ENCODE measurements at places on chromosomes 6 and 20.
A peak's percentile ranks its signal among the peaks of the same experiment; 100 is the strongest.

DNA sequence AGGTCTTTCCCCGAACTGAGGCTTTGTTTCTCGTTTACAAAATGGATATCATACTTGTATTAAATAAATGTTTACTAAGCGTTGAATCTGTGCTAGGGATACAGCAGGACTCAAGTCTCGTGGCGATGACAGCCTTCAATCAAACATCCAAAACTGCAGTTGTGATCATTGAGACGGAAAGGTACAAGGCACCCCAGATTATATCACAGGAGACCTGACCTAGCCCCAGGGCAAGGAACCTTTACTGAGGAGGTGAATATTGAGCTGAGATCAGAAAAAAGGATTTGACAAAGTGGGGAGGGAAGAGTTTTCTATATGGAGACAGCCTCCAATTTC, 476 bp downstream of the AAR2 start:
- no peak for DNase-seq

GRCh38 chr6:69155467-69155866, 520.4 kb downstream of the ADGRB3 start:
- DNase-seq, result no peak

DNA sequence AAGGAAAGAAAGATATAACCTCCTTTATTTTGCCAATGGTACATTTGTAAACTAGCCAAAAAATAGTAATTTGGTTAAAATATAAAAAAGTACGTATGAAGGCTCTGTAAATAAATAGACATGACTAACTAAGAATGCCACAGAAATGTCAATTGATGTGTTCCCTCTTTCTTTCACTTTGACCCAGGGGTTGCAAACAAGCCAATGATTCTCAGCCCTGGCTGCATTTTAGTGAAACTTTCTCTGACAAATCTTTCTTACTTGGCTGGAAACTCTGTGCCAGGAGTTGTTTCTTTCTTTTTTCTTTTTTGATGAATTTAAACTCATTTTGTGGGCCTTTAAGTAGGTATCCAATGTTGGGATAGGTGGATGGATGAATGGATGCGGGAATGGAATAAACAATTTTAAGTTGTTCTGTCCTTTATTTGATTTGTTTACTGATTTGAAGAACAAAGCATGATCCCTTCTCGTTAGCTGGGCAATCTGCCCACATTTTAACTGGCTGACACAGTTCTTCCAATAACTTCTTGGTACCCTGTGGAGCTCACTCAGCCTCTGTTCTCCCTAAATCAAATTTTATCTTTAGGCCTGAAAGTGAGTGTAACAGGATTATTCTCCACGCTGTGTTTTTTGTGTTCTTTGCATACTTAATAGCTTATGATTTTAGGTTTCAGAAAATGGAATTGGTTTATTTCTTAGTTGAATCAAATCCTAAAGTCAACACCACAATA, 58.6 kb upstream of the GCLC start:
- DNase-seq, result no peak

- DNase-seq, result no peak
Observed at GRCh38 chr6:61909486-61909885, 376.5 kb downstream of the KHDRBS2 start.

DNA sequence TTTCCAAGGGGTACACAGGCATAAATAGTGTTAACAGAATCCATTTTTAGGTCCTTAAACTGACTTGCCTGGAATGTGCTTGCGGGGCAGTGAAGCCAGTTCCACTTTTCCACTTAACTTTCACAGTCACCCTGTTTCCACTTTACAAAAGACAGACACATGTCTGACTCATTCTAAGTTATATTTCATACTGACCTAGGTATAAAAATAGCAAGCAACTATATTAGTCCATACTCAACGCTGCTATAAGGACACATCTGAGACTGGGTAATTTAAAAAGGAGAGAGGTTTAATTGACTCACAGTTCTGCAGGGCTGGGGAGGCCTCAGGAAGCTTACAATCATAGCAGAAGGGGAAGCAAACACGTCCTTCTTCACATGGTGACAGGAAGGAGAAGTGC, 88.2 kb downstream of the MTFR2 start:
- DNase-seq, result no peak

DNA sequence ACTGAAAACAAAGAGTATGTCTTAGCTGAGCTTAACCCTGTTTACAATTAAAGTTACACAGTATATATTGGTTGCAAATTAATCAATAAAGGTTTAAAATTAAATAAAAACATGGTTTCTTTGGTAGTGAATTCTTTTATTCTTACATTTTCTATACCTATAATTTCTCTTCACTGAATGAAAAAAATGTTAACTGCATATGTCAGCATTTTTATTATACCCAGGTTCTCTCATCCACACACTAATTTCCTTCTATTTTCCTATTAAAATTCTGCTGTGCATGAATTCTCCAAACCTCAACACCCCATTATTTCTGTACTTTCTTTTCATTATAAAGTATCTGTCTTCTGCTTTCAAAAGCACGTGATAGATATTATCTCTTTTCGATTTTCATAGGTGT, 91.9 kb downstream of the TBC1D32 start:
- DNase-seq, result no peak

DNA sequence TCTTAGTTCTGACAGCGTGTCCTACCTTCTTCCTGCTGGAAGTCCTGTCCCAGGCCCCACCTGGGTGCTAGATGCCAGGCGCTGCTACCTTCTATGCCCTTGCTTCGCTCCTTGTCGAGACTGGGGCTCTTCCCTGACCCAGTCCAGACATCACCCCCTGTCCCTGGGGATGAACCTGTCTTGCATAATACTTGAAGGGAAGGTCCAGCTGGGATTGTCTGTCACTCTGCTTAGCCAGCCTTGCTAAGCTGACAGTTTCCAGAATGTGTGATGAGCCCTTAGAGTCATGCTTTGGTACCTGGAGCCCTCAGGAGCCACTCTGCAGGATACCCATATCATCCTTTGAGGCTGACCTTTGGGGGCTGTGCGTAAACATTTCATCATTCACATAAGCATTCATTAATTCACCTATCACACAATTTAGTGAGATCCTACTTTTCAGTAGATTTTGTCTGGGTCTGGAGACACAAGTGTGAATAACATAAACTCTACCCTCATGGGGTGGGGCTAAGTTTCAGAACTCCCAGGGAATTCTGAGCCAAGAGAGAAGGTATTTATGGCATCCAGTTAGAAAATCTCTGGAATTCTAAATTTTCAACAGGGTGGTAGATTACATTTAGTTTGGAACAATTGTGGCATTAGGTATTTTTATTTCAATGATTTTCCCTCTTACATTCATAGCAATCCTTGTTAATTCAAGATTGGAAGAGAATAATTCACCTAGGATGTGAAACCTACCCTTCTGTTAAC, 151.1 kb upstream of the HDAC2 start:
- no peak for DNase-seq

GRCh38 chr6:101001607-101002006, 120.5 kb upstream of the ASCC3 start:
- DNase-seq, result no peak

DNA sequence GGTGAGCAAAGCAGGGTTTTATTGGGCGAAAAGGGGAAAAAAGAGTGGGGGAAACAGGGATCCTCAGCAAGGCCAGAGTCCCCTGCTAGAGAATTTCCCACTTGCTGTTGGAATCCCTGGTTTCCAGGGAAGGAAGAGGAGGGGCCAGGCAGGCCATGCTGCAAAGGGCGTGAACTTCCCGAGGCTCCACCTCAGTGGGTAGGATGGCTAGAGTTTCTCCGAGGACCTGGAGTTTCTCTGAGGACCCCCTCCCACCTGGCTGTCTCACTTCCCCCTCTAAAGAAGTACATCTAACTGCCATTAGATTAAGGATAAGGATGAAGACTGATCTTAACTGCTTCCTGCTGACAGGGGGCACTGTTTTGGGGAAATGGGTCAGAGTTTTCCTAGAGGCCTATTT, 1239.3 kb upstream of the GJE1 start:
- DNase-seq, result no peak

DNA sequence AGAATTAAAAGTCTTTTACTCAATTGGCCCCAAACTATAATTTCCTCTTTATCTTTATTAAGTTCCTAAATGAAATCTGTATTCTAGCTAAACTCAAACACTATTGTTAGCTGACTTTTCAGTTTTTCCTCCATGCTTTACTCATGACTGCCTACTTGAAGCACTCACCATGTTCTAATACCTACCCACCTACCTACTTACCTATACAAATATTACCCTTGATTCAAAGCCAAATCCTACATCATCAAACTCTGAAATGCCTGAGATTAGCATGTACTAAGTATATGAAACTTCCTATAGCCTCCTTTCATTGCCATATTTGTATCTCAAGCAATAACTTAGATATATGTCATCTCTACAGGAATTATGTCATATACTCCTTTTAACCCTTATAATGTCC, 259.7 kb downstream of the HDGFL1 start:
- DNase-seq, result no peak

DNA sequence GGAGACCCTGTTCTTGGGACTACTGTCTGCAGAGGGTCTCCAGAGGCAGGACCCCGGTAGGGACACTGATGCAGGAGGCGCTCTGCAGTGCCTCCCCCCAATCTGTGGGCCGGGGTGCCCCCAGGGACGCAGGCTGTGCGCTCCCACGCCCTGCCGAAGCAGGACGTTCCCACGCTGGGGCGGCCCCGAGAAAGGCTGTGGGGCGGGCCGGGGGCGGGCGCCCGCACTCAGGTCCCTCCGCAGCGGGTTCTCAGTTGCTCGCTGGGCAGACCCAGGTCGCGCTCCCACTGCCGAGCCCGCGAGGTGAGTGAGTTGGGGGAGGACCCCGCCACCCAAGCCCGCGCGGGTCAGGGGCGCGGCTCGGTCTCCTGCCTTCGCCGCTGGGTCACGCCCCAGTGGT, at the start of gene COX4I2:
TSS of gene COX4I2 (plus strand) at position 253 of the 400 bp plus-strand sequence. CDS start 1,106 bp downstream, outside the sequence.
- DNase-seq, result no peak

DNA sequence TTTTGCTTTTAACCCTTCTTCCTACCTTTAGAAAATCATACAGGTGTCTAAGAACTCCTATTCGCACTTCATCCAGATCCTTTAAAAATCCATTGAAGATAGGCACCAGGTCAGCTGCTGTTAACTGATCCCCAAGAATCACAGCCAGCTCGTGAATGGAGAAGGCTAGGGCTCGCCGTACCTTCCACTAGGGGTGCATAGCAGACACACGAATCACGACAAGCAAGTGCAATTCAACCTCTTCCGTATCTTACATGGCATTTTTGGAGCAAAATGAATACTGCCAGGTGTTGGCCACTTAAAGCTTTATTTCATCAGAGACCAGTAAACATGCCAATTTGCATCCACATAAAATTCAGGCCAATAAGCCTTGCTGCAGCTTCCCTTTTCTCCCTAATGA, 10.8 kb upstream of the ANKRD60 start:
- DNase-seq, result no peak

DNA sequence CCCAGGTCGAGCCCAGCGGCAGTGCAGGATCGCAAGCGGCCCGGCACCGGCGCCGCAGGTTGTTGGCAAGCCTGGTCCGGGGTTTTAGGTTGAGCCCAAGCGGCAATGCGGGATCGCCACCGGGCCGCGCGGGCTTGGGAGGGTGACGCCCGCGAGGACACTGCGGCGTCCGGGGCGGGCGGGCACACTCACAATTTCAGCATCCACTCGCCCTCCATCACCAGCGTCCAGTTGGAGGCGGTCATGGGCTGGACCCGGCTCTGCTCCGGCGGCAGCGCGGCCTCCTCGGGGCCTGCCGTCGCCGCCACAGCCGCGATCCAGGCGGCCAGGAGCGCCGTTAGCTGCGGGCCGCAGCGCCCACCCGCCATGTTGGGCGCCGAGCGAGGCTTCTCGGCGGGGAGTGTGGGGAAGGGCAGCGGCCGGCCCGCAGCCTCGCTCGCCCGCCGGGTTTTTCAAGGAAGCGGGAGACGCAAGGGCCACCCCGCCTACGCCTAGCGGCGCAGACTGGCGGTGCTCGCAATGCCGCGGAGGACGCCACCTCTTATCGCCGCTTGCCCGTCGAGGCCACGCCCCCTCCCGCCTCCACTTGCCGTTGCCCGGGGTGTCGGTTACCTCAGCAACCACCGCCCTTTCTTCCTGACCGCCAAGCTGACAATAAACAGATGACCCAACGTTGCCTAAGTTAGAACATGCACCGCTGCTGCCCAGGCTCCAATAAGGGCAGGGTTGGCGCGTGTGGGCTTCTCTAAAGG, at the start of gene TMX4:
TSS of gene TMX4 (minus strand) at position 516 of the 752 bp plus-strand sequence. CDS start at position 368, 148 bp downstream.
- peak; percentile 90 for DNase-seq

GRCh38 chr6:16544521-16544920, 216.7 kb downstream of the ATXN1 start:
- DNase-seq, result no peak

GRCh38 chr6:87529221-87529620, 56.4 kb downstream of the SLC35A1 start:
- DNase-seq, result no peak

- DNase-seq, result no peak
Observed at GRCh38 chr20:19041787-19042186, 170.7 kb upstream of the SLC24A3 start.

- no peak for DNase-seq
Observed at GRCh38 chr6:22582417-22583205, 13.2 kb downstream of the HDGFL1 start.

DNA sequence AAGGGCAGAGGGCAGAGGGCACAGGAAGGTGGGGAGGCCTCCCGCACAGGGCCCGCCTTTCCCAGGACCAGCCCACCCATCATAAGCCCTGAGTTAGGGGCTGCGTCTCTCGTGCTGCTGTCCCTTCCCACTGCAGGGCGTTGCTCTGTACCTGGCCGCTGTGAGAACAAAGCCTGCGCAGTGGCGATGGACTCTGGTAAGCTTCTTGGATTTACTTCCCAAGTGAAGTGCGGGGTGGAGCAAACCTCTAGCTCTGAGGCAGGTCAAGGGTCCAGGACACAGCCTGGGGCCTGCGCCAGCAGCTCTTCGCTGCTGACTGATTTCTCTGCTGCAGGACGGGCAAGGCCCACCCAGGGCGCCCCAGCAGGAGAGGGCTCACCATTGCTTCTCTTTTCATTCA, 23.9 kb downstream of the INSM1 start:
- DNase-seq, result no peak

- DNase-seq, result no peak
Observed at GRCh38 chr20:20439602-20440190, 71.8 kb downstream of the INSM1 start.

- no peak for DNase-seq
Observed at GRCh38 chr6:132571774-132572173, 1.7 kb downstream of the TAAR6 start.

GRCh38 chr6:85660181-85660611, 17.5 kb upstream of the SYNCRIP start:
- no peak for DNase-seq

DNA sequence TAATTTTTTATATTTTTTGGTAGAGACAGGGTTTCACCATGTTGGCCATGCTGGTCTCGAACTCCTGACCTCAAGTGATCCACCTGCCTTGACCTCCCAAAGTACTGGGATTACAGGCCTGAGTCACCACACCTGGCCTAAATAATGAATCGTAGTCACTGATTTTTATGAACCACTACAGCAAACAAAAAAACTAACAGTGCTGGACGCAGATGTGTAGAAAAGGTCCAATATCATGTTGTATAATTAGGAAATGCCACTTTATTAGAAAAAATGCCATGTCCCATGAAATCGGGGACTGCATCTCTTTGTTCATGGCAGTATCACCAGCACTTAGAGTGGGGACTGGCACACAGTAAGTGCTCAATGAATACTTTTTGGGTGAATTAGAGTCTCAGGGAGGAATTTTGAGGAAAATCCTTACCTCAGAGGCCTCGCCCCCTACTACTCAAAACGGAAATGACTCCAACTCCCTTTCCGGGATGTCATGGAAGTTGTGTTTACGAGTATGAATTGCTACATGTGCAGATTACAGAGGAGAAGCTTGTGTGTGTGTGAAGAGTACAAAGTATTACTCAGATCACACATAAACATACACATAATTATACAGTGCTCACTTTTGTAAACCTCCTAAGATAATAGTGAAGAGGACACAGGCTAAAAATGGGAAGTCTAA, 43.6 kb upstream of the FAM50B start:
- no peak for DNase-seq
